ENCODE measurements at places on chromosomes 3 and 15.

- no peak for DNase-seq
Observed at GRCh38 chr15:38961931-38962330, 397.3 kb upstream of the RASGRP1 start.

- DNase-seq, result peak; percentile 51
Observed at GRCh38 chr3:120506828-120507774, 56.3 kb upstream of the FSTL1 start.

- no peak for DNase-seq
Observed at GRCh38 chr15:89822611-89822950, 7.9 kb upstream of the ANPEP start.

DNA sequence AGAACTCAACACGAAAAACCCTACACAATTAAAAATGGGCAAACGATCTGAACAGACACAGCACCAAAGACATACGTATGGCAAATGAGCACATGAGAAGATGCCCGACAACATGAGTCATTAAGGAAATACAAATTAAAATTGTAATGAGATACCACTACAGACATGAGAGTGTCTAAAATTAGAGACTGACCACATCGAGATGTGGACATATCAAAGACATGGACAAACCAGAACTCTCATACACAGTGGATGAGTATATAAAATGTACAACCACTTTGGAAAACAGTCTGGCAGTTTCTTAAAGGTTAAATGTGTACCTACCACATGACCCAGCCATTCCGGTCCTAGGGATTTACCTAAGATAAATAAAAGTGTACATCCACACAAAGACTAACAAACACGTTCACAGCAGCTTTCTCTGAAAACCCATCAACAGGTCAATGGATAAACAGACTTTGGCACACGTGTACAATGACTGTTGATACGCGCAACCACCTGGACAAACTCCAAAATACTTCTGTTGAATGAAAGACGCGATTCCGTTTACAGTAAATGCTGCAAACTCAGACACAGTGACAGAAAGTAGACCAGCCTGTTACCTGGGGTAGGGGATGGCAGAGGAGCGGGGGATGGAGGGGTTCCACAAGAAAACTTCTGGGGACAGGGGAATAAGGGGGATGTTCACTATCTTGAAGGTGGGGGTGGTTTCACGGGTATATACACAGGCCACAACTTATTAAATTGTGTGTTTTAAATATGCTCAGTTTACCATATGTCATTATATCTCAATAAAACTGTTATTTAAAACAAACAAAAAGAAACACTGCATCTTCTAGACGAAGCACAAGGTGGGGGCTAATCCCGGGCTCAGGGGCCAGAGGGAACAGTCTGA, 2.1 kb downstream of the TNK2 start:
- no peak for DNase-seq

GRCh38 chr15:49229922-49230321, 59.9 kb downstream of the GALK2 start:
- no peak for DNase-seq

DNA sequence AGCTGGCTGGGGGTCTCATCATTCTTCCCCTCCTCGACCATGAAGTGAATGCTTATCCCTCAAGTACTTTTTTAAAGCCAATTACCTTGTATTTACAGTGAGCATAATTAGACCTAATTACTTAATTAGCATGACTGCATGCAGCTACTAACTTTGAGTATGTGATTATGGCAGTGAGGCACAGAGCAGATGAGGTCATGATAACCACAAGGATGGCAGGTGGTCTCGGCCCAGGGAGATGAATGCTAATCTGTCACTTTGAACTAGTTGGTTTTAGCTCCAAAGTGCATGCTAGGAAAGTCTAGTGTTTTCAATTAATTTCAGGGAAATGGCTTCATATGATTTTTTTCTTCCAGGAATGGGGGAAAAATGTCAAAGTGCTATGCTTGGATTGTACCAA, 233.8 kb downstream of the NTRK3 start:
- no peak for DNase-seq

DNA sequence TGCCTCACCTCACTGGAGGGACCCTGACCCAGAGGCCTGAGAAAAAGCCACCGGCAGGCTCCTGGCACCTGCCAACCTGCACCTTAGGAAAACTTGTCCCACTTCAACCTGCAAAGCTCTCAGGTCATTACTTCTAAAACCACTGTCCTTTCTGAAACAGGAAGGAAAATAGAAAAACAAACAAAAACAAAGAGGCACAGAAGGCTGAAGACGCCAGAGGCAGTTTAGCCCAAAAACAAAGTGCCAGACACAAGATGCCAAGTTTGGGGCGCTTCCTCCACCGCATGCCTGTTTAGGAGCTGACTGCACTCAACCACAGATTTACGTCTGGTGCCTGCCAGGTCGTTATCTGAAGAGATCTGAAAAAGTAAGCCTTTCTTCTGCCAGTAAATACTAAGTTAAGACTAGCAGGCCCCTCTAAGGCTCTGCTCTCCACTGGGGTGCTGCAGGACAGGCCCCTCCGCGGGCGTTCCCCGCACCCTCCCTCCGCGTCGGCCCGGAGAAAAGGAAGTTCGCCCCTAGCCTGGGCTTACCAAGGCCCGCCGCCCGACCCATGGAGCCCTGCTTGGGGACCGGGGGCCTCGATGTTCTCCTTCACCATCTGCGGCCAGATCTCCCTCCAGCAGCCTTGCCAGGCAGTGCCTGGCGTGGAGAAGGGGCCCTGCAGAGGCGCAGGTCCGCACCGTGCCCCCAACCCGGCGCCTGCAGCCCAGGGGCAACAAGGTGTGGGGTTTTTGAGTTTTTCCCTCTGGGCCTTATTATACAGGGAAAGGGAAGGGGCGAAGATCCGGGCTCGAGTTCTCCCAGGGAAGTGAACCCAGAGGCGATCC, 1.3 kb downstream of the GOLGA8A start:
- DNase-seq, result peak; percentile 0

GRCh38 chr3:7536921-7537320, 676.0 kb downstream of the GRM7 start:
- no peak for DNase-seq

- no peak for DNase-seq
Observed at GRCh38 chr3:28726840-28727239, 378.2 kb upstream of the AZI2 start.

DNA sequence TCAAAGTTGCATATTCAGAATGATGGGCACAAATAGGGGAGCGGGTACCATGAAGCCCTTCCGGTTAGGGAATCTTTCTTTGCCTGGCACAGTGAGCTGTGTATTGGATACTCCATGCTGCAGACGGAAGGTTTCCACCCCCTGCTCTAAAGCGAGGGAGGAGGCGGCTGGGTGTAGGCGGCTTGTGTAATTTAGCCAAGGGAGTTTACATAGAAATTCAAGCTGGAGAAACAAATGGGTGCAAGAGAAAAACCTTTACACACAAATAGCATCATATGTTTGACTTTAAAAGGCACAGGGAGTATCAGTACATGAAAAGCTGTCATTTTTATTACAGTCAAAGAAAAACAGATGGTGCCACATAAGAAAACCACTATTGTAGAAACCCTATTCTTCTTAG, 59.3 kb upstream of the ADCY5 start:
- no peak for DNase-seq

DNA sequence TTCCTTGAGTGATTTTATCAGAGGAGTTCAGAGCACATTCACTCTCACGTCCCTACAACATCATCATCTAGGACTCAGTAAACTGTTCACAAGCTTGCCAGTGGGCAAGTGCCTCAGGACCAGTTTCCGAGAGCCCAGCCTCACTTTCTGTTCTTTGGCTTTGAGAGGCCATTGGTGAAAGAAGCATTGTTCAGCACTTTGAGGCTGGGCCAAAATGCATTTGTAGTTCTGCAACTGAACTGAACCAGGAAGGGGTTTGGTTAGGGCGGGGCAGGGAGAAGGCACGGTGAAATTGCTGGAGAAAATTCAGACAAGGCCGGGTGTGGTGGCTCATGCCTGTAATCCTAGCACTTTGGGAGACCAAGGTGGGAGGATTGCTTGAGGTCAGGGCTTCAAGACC, 222.1 kb upstream of the CHRM5 start:
- no peak for DNase-seq

- peak; percentile 38 for DNase-seq
Observed at GRCh38 chr3:46353647-46354410, at the start of gene CCR2. Gene CCR2, plus strand, starts transcription at chr3:46354111. Its CDS starts 3,417 bp downstream, at chr3:46357528.

DNA sequence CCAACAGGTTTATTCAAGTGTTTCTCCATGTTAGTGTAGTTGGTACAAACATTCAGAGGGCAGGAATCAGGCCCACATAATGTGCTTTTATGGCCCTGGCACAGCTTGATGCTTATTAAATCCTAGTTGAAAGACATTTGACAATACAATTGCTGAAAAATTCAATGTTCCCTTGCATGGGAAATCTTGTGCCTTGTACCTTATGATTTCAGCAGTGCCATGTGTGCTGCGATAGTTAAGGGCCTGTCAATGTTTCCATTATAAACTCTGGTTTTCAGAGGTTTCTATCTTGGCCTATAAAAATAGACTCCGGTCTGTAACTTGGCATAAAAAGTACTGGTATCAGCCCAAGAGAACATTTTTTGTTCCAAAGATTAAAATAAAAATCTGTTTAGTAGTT, 207.2 kb downstream of the TBC1D5 start:
- DNase-seq, result no peak

DNA sequence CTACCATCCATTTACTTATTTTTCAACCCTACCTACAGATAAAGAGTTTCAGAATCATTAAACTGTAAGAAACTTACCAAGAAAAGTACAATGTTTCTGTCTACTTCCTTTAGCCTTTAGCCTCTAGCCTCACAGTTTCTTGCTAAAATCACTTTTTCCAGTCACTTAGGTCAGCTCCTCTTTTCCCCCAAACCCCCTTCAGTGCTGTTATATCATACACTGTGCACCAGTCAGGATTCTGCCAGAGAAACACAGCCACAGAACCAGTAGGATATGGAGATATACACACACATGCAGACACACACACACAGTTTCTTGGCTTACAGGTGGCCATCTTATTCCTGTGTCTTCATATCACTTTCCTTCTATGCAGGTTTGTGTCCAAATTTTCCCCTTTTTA, 139.9 kb upstream of the LIPC start:
- DNase-seq, result no peak

- peak; percentile 14 for DNase-seq
Observed at GRCh38 chr3:71428841-71429596, 154.5 kb downstream of the FOXP1 start.

- no peak for DNase-seq
Observed at GRCh38 chr3:30672287-30672735, 65.9 kb downstream of the TGFBR2 start.

DNA sequence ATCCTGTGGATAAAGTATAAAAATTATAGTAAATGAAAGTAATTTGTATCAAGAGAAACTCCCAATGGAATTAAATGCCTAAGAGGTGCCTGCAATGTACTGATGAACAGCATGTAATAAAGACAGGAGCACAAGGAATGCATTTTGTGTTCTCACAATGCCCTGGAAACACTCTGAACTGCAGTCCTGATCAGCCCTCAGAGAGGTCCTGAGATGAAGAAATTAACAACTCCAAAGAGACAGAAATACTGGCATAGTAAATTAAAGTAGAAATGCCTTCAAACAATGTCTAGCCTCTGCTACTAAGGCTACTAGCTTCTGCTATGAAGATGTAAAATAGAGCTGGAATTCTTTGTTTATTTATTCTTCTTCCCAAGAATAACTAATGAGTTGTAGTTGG, 59.9 kb downstream of the CFAP20DC start:
- no peak for DNase-seq

- peak; percentile 12 for DNase-seq
Observed at GRCh38 chr3:50503504-50504342, at the start of gene CACNA2D2. Gene CACNA2D2, minus strand, starts transcription at chr3:50503634. Its CDS starts 211 bp downstream, at chr3:50503423.

- no peak for DNase-seq
Observed at GRCh38 chr15:101017093-101017754, 98.1 kb downstream of the LRRK1 start.

DNA sequence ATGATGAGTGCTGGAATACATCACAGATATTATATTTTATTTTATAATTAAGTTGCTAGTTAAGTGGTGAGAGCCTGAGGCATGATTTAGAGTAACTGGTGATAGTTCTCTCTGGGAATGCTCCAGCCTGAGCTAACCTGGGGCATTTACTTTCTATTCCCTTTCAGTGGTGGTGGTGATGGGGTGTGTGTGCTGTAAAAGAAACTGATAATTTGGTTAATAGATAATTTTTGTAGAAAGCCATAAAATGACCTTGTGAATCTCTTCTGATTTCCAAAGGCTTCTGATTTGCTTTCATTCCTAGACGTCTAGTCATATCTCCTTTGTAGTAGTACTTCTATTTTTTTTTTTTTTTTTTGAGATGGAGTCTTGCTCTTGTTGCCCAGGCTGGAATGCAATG, 46.8 kb upstream of the DPPA4 start:
- no peak for DNase-seq

GRCh38 chr3:146650691-146651442, 45.7 kb upstream of the PLSCR5 start:
- DNase-seq, result no peak

- no peak for DNase-seq
Observed at GRCh38 chr3:177744873-177745606, 547.8 kb upstream of the TBL1XR1 start.

DNA sequence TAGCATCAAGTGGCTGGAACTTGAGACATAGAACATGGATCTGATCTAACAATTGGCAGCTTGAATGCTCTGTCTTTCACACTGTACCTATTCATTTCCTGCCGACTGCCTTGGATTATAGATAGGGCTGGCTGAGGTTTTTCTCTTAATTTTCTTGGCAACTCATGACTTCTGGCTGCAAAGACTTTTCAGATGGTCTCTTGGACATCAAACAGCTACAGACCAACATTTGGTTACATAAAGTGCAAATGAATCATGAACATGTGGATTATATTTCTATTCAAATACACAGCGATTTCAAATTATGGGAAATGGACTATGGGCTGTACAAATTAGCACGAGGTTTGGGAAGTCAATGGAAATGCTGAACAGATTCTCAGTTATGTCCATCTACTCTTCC, 26.2 kb upstream of the IL16 start:
- DNase-seq, result no peak

DNA sequence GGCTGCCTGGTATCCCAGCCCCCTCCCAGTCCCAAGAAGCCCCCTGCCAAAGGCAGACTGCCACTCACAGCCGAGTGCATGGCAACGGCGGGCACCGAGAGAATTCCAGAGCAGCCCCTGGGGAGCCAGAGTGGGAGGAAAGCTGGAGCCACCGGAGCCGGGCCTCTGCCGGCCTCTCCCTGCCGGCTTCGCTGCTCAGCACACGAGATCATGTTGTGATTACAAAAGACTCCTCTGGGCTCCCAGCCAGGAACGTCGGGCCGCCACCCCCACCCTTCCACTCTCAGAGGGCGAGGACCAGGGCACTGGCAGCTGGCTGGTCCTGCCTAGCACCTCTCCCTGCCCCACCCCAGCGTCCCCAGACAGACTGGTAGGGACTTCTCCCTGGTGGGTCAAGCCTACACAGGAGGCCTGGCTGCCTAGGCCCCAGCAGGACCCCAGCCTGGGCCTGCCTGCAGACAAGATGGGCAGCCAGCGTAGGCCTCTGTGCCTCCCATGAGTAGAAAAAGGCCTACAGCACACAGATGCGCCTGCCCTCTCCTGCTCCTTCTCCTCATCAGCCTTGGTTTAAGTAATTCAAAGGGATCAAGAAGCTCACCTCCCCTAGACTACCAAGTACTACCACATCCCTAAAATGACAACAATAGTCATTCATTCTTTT, at the start of gene CCDC9B:
Gene CCDC9B, minus strand, starts transcription at position 200 of the 661 bp plus-strand sequence. Its CDS starts 120 bp downstream, at position 80.
- DNase-seq, result peak; percentile 89

GRCh38 chr3:126289096-126289495, 68.1 kb downstream of the KLF15 start:
- DNase-seq, result no peak

GRCh38 chr3:74523811-74524210, 90.6 kb downstream of the CNTN3 start:
- no peak for DNase-seq

Data from suppressor macrophage (primary cell).